ENCODE measurements at places on chromosomes 16 and 17.

GRCh38 chr17:51442088-51442865, 181.9 kb downstream of the UTP18 start:
- no peak for DNase-seq

GRCh38 chr16:79483336-79483735, 117.2 kb downstream of the MAF start:
- DNase-seq, result no peak

GRCh38 chr16:57299009-57299718, 14.7 kb upstream of the PLLP start:
- DNase-seq, result peak; percentile 55

DNA sequence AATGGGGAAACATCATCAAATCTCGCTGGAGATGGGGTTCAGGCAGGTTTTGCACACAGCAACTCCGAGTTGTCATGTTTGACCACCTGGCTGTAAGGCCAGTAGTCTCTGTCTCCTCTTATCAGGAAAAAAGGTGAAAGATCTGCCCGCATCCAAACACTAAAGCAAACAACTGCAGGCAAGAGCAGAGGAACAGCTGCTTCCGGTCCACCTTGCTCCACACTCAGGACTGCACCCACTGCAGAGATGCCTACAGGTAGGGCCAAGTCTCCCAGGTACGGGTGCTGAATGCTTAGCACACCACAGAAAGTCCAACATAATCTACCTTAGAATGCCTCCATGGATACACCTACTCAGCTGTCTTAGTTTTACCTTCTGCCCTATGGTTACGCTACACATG, 7.3 kb downstream of the TEX2 start:
- no peak for DNase-seq

GRCh38 chr16:51755039-51755501, 604.0 kb upstream of the SALL1 start:
- no peak for DNase-seq

DNA sequence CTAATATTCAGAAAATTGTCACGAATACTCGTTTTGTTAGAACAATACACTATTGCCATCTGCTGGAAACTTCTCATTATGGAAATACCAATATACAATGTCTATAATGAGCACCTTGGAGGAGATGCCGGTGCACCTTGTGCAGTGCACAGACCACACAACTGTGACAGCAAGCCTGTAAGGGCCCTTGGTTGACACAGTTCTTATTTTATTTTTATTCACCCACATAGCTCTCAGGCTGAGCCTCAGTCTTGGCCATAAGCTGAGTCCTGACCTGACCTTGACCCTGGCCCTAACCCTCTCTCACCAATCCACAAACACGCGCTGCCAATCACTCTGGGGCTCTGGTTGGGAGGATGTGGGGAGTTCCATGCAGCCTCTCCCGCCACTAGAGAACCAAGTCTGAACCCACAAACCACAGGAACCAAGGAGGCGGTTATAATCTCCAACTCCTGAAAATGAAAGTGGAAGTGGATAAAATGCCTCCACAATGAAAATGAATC, 7.6 kb downstream of the AIPL1 start:
- DNase-seq, result no peak

GRCh38 chr16:49874613-49875237, 18.8 kb upstream of the ZNF423 start:
- no peak for DNase-seq

- DNase-seq, result no peak
Observed at GRCh38 chr17:28763804-28764266, 20.0 kb downstream of the TRAF4 start.

- peak; percentile 28 for DNase-seq
Observed at GRCh38 chr17:15999974-16000827, 577 bp downstream of the TTC19 start.

- DNase-seq, result no peak
Observed at GRCh38 chr17:78678222-78678557, 101.0 kb upstream of the DNAH17 start.

DNA sequence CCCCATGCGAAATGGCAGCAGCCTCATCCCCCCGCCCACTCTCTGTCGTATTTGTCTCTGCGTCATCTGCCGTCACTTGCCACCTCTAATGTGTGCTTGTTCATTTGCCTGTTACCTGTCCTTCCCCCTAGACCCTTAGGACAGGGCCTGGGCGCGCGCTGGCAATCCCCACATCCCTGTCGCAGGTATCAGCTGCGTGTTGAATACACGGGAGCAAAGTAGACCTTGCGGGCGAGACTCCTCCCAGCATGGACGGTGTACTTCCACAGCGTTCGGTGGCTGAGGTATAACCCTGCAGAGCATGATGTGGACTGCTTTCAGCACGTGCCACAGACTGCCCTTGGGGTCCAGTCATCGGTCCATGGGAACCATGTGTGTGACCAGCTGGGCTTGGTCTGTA, 170.1 kb upstream of the CHMP6 start:
- DNase-seq, result no peak

DNA sequence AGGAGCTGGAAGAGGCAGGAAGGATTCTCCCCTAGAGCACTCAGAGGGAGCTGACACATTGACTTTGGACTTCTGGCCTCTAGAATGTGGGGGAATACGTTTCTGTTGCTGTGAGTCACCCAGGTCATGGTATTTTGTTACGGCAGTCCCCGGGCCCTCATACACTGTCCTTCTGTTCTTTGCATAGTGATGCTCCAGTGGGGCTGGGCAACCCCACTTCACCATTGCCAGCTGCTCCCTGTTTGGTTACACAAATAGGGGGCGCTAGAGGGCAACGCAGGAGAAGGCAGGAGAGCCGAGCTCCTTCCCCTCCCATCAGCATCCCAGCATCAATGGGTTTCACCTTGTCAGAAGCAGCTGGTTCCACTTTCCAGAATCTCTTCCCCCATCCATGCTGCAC, 257.7 kb upstream of the FOXF1 start:
- DNase-seq, result no peak

GRCh38 chr17:22517716-22518115, 825.4 kb downstream of the KCNJ18 start:
- DNase-seq, result peak; percentile 52

GRCh38 chr17:5354886-5355415, 64.5 kb downstream of the NUP88 start:
- DNase-seq, result no peak

GRCh38 chr16:87491522-87492290, 1.1 kb downstream of the ZCCHC14 start:
- peak; percentile 88 for DNase-seq

- no peak for DNase-seq
Observed at GRCh38 chr17:8190506-8190905, 526 bp upstream of the BORCS6 start.

- DNase-seq, result no peak
Observed at GRCh38 chr17:353213-353837, 718 bp upstream of the RPH3AL start.

- DNase-seq, result peak; percentile 65
Observed at GRCh38 chr16:2194852-2195321, 1.5 kb downstream of the CASKIN1 start.

- DNase-seq, result no peak
Observed at GRCh38 chr16:6804461-6804860, 528.2 kb upstream of the RBFOX1 start.

- DNase-seq, result no peak
Observed at GRCh38 chr16:49022351-49022963, 259.2 kb downstream of the CBLN1 start.

DNA sequence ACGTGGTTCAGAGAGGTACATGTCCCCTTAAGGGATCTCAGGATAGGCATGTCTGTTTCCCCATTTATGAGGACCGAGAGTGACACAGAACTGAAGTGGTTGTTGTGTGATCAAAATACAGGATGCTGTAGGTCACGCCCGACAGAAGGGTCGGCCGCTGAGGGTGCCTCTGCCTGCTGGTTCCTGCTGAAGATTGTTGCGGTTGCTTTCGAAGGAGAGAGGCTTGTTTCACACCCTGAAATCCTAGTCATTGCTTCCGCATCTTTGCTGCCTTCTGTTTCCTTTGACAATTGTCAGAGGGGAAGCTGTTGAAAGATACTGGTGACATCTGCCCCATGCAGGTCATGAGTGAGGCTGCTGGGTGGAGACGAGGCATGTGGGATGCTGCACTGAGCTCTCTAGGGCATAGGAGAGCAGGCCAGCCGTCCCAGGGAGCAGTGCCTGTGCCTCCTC, 3.8 kb upstream of the NAT9 start:
- DNase-seq, result peak; percentile 76

- no peak for DNase-seq
Observed at GRCh38 chr16:80440667-80441066, 100.1 kb upstream of the DYNLRB2 start.

DNA sequence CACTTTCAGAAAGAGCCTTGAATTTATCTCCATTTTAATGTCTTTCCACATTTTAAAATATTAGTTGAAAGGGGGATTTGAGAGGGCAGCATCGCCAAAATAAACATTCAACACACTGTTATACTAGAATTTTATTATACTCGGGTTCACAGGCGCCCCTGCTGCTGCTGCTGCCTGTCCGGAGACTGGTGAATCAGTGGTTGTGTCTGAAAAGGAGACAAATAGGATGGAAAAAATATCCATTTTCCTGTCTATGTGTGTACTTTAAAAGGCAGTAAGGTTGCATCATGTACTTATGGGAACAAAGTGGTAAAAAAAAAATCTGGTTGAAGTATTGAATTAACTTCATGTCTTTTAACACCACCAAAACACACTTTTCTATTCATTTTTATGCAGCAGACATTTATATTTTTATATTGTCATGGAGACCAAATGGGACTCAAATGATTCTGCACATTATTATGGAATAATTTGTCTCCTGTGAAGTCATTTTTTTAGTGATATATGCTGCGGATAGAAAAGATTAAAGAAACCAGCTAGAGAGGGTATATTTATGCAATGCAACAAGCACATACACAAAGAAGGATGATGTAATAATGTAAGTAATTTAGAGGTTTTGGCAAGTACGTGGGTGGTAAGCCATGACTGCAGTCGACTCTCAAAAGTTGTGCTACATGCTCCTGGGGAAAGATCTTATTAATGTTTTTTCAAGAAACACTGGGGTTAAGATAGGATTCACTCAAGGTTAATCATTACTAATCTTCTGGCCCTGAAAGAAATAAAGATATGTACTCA, 759.0 kb upstream of the SOX9 start:
- no peak for DNase-seq

GRCh38 chr16:54932021-54932660, 1.5 kb downstream of the IRX5 start:
- DNase-seq, result peak; percentile 84

GRCh38 chr17:76204277-76204676, 36.0 kb downstream of the RNF157 start:
- no peak for DNase-seq

GRCh38 chr16:70254965-70255286, 3.2 kb upstream of the EXOSC6 start:
- no peak for DNase-seq

GRCh38 chr17:48611213-48611612, 396 bp upstream of the HOXB7 start:
- DNase-seq, result no peak

- no peak for DNase-seq
Observed at GRCh38 chr16:3008690-3009037, 4.1 kb upstream of the CLDN9 start.

GRCh38 chr16:11780991-11781680, 15.9 kb downstream of the ZC3H7A start:
- DNase-seq, result no peak

- peak; percentile 87 for DNase-seq
Observed at GRCh38 chr17:48618256-48618896, 3.3 kb upstream of the HOXB8 start.

DNA sequence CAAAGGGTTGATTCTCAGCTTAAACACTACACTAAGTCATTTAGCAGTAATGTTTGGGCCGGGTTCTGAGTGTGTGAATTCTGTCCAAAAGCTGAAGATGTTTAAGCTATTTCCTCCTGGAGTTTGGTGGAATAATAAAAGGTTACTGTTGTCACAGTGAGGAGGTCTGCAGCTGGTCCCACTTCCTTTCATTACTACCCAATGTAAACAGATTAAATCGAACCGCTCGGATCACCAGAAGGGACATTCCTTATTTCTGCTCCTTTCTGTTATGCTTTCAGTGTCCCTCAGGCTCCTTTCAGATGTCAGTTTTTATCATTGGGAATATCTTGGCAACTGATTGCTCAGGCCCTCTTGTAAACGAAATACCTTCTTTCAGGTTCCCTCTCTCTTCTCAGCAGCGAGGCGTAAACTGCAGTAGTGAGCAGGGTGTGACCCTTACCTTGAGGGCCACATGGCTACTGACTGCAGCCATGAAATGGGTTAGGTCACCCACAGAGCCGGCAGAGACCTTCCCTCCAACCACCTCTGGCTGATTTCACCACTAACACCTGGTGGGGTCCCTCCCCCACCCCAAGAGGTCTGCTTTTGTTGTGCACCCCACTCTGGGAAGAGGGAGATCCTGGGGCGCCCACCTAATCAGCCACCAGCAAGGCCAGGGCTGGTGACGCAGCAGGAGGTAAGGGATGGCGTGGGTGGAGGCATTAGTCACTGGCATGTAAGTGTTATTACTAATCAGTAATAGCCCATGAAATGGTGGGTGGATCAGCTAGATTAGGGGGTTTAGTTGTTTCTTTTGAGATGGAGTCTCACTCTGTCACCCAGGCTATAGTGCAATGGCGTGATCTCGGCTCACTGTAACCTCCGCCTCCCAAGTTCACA, 117.6 kb downstream of the VPS53 start:
- DNase-seq, result no peak

GRCh38 chr16:82753821-82754220, 127.1 kb downstream of the CDH13 start:
- no peak for DNase-seq

- DNase-seq, result no peak
Observed at GRCh38 chr16:57867000-57867561, 64.8 kb upstream of the KIFC3 start.

DNA sequence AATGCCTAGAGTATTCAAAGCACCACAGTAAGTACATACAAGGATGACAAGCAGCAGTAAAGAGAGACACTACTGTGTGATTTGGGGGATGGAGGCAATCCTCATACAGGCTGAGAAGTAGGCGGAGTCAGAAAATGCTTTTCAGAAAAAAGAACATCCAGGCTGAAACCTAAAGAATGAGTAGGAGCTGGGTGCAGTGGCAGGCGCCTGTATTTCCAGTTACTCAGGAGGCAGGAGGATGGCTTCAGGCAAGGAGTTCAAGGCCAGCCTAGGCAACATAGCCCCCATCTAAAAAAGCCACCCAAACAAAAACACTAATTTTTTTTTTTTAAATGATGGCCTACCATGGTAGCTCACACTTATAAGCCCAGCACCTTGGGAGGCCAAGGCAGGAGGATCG, 10.3 kb downstream of the KANSL1 start:
- DNase-seq, result no peak

GRCh38 chr16:17068524-17068923, 402.2 kb downstream of the XYLT1 start:
- DNase-seq, result no peak

DNA sequence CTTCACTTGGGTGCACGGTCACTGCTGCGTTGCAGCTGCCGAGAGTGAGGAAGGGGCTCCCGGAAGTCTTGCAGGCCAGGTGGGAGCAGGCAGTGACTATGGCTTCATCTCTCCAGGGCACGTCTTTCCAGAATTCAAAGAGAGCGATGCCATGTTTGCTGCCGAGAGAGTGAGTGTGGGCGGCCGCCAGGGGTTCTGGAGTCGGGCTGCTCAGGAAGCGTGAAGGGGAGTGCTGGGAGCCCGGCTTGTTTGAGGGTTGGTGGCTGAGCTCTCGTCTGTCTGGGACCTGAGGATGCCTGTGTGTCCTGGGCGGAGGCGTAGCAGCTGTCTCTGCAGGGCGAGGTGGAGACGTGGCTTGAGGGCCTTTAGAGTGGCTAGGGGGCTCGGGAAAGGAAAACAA, 6.3 kb downstream of the HGS start:
- no peak for DNase-seq

- peak; percentile 75 for DNase-seq
Observed at GRCh38 chr17:76681222-76682137, 29.3 kb downstream of the MXRA7 start.

- no peak for DNase-seq
Observed at GRCh38 chr16:16007743-16008111, 58.3 kb downstream of the ABCC1 start.

All from upper lobe of left lung (tissue), 6 donors.